Epithelial cell of prostate (primary cell): ENCODE measurements at places on chromosomes 5 and 9.

- DNase-seq = peak; percentile 10
Observed at GRCh38 chr9:126055381-126055985, 271.1 kb upstream of the MVB12B start.

DNA sequence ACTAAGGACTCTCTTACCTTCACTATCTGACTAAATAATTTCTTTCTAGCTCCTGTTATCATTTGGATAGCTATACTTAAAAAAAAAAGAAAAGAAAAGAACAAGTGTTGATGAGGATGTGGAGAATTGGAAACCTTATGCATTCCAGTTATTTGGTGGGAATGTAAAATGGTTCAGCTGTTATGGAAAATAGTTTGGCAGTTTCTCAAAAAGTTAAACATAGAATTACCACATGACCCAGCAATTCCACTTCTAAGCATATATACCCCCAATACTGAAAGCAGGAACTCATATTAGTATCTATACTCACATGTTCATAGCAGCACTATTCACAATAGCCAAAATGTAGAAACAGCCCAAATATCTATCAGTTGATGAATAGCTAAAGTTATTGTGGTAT lies 61.1 kb downstream of the GNA14 start:
- no peak for DNase-seq

- no peak for DNase-seq
Observed at GRCh38 chr5:2532809-2533208, 218.7 kb downstream of the IRX2 start.

- DNase-seq = no peak
Observed at GRCh38 chr5:65938256-65938655, 11.9 kb downstream of the ERBIN start.

GRCh38 chr5:128436749-128437188 lies 101.3 kb downstream of the FBN2 start:
- DNase-seq = peak; percentile 87

DNA sequence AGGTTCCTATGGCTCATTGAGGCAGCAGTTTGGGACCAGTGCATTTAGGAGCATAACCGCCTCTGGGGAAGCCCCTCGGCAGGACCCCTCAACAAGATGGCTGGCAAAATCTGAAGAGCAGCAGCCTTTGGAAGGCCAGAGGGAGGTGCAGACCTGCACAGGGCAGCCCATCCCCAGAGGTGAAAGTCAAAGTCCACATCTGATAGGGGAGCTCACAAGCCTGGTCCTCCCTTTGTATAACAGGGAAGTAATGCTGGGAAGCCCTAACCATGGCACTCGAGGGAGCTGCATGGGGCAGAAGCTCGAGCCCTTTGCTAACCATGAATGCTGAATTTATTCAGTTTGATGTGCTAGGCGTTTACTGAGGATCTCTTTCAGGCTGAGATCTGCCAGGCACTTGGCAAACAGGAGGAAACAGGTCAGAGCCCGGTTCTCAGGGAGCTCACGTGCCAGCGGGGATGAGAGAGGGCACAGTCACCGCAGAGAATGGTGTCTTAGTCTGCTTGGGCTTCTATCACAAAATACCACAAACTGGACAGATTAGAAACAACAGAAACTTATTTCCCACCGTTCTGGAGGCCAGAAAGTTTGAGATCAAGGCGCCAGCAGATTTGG lies 114.1 kb downstream of the GABBR2 start:
- no peak for DNase-seq

- no peak for DNase-seq
Observed at GRCh38 chr5:10975945-10976344, 214.9 kb upstream of the DAP start.

GRCh38 chr9:108586471-108587139 lies 269.2 kb downstream of the ACTL7B start:
- peak; percentile 10 for DNase-seq

GRCh38 chr5:43245724-43246385 lies 53.8 kb downstream of the NIM1K start:
- no peak for DNase-seq

DNA sequence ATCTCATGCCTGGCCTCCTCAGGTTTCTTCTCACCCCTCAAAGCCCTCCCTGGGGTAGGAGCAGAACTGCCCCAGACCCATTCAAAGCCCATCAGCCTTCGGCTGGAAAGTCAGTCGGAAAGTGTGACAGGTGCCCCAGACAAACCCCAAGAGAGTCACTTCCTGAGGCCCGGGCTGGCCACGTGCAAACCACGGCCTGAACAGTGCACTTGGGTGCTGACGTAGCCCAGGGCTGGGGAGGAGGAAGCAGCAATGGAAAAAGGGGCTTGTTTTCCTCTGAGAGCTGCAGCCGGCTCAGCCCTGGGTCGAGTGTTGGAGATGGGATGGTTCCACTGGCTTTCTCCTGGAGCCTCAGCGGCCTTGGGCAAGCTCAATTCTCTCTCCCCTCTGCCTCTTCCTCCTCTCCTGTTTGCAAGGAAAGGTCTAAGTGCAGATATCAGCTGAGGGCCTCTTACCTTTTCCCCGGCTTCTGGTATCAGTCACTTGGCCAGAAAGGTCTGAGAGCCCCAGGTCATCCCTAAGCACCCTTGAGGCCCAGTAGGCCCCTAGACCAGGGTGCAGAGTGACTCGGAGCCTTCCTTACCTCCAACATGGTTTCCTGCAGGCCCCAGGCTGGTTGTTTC lies 5.9 kb upstream of the EGR1 start:
- DNase-seq = no peak

DNA sequence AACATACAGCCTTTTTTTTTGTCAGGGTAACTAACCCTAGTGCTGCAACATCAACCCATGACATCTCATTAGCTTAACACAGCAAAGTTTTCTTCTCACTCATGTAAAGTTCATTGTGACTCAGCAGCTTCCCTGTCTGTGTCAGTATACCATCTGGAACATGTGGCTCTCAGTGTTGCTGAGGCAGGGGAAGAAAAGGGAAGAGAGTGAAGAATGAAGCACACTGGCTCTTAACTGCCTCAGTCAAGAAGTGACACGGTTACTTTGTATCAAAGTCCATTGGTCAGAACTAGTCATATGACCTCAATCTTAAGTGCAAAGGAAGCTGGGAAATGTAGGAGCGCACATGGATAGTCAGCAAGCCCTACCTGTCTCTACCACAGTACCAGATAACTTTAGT lies 185.0 kb upstream of the ELL2 start:
- DNase-seq = peak; percentile 68

DNA sequence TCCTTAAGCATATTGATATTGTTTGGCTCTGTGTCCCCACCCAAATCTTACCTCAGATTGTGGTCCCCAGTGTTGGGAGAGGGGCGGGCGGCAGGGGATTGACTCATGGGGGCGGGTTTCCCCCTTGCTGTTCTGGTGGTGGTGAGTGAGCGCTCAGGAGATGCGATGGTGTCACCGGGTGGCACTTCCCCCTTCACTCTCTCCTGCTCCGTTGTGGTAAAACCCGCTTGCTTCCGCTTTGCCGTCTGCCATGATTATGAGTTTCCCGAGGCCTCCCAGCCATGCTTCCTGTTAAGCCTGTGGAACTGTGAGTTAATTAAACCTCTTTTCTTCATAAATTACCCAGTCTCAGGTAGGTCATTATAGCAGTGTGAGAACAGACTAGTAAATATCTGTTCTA lies 229.1 kb downstream of the IRX2 start:
- DNase-seq = no peak

GRCh38 chr5:172602783-172603231 lies 38.3 kb upstream of the NEURL1B start:
- DNase-seq = no peak

DNA sequence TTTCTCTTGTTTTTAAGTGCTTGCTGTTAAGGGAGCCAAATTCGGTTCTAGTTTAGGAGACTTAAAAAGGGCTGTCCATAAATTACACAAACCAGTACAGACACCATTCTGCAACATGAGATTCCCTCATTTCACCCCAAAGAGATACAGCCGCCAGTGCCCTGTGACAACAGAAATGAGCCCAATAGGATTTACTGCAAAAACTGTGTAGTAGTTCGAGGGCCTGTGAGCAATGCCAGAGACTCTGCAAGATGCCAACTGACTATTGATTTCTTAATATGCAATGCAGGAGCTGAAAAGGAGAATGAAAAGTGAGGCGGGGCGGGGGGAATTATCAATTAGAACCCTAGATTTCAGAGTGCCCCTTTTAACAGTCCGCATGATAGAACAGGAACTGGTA lies 5.7 kb upstream of the C5orf15 start:
- no peak for DNase-seq

DNA sequence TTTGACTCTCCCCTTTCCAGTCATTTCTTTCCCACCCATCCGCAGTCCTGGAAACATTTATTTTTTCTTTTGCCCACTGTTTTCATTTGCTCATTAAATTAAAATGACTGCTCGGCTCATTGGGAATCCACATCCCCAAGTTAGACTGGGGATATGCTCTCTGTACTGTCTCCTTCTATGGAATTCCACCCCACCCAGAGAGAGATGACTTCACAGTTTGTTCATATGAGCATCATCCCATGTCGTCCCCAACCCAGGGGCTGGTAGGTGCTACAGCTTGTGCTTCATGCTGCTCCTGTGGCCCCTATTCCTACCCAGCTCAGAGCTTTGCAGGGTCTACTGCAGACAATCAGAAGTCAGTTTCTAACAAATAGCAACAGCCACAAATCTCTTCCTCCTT lies 16.5 kb upstream of the RARS1 start:
- no peak for DNase-seq

DNA sequence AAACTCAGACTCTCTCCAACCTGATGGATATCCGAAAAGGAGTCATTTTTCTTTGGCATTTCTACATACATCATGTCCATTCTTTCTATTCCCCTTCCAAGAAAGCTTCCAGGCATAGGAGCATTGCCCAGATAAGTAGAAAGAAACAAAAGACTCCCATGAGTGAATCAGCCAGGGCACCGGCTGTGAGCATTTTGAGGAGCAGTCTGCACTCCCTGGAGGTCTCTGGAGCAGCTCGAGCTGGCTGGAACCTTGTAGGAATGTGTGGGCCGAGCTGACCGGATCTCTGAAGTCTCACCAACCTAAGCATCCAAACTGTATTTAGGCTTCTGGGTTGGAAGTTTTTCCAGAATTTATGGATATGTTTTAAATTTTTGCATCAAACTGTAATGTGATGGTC lies 161.4 kb upstream of the TRPC7 start:
- no peak for DNase-seq

- no peak for DNase-seq
Observed at GRCh38 chr5:152673601-152674000, 268.5 kb upstream of the NMUR2 start.

- no peak for DNase-seq
Observed at GRCh38 chr5:66932457-66932856, 264.1 kb downstream of the CD180 start.

- no peak for DNase-seq
Observed at GRCh38 chr9:77585335-77585786, 62.8 kb downstream of the GNA14 start.

DNA sequence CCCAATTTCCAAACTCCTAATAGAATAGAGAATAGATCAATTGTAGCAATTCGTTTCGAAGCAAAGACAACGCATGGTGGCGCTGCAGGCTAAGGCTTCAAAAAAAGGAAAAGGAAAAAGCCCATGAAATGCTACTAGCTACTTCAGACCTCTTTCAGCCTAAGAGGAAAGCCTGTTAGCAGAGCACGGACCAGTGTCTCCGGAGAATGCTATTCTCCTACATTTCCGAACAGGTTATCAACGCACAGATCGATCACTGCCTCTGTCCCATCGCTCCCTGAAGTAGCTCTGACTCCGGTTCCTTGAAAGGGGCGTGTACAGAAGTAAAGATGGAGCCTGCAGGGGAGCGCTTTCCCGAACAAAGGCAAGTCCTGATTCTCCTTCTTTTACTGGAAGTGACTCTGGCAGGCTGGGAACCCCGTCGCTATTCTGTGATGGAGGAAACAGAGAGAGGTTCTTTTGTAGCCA lies at the start of gene PCDHB15:
Gene PCDHB15 (plus strand): TSS at position 146 of the 468 bp plus-strand sequence. CDS start 184 bp downstream, at position 330.
- DNase-seq = no peak

DNA sequence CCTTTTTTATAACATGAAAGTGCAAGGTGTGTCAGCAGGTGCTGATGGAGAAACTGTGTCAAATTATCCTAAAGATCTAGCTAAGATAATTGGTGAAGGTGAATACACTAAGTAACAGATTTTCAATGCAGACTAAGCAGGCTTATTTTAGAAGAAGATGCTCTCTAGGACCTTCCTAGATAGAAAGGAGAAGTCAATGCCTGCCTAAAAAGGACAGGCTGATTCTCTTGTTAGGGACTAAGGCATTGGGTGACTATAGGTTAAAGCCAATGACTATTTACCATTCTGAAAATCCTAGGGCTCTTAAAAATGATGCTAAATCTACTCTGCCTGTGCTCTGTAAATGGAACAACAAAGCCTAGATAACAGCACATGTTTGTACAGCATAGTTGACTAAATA lies 1682.4 kb downstream of the MAT2B start:
- DNase-seq = no peak

- DNase-seq = no peak
Observed at GRCh38 chr5:143274952-143275351, 128.5 kb downstream of the NR3C1 start.

DNA sequence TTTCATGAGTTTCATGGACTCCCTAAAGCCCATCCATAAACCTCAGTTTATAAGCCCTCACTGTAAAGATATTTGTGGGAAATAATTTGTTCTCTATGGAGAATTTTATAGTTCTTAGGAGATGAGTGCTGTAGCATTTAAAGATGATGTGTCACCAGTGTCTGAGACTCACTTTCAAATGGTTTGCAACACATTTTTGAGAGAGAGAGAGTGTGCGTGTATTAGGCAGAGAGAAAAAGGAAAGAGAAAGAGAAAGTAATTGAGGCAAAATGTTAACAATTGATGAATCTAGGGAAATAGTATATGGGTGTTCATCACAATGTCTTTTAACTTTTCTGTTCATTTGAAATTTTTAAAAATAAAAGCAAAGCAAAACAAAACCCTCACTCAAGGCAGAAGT lies 479.0 kb downstream of the ZSWIM6 start:
- no peak for DNase-seq

- no peak for DNase-seq
Observed at GRCh38 chr9:479304-479970, 264.8 kb downstream of the DOCK8 start.

- DNase-seq = no peak
Observed at GRCh38 chr9:36078051-36078450, 41.3 kb downstream of the RECK start.
